ENCODE measurements at places on chromosomes 7 and 10.

DNA sequence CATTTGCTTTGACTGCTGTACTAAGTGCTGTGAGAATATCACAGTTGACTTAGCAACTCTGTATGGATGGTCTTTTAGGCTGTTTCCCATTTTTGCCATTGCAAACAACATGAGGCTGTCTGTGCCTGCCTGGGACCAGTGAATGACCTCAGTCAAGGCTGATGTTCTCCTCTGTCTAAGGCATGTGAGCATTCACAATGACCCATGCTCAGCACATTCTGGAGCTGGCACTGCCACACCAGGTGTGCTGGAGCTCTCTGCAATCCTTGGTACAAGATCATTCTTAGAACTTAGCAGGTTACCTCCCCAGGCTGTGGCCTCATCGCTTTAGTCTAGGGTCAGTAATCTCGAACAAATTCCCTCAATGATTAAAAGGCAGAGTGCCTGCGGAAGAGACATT lies 61.9 kb downstream of the SH3PXD2A start:
- DNase-seq: no peak

- peak; percentile 36 for DNase-seq
Measured at GRCh38 chr7:1939434-1940401, 269.6 kb downstream of the ELFN1 start.

- DNase-seq: no peak
Measured at GRCh38 chr7:128021366-128021765, 9.9 kb downstream of the LRRC4 start.

DNA sequence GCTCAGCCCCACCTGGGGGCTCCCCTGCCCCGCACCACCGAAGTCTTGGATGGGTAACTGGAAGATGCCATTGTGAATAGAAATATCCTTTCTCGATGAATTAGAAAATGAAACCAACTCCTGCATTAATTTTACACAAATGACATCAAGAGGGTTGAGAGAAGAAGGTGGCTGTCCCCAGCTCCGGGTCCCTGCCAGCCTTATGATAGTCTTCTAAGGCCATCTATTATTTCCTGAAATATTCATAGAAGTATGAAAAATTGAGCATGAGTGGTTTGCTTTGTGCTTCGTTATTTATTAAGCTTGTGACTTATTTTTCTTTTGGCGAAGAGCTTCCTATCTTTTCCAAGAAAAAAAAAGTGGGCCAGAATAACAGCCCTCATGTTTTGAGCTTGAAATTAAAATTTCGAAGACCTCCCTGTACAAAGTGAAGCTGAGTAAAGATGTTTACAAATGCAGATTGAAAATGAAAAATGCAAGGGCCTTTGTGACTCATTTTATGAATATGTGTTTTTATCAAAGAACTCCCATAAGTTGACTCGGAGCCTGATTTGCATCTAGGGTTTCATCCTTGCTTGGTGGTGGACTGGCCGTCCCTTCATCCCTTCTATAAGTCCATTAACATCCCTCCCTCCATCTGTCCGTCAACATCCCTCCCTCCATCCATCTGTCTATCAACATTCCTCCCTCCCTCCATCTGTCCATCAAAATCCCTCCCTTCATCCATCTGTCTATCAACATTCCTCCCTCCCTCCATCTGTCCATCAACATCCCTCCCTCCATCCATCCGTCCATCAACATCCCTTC lies 20.5 kb upstream of the CFAP46 start:
- no peak for DNase-seq

- DNase-seq: no peak
Measured at GRCh38 chr10:6098156-6098555, 9.3 kb downstream of the RBM17 start.

DNA sequence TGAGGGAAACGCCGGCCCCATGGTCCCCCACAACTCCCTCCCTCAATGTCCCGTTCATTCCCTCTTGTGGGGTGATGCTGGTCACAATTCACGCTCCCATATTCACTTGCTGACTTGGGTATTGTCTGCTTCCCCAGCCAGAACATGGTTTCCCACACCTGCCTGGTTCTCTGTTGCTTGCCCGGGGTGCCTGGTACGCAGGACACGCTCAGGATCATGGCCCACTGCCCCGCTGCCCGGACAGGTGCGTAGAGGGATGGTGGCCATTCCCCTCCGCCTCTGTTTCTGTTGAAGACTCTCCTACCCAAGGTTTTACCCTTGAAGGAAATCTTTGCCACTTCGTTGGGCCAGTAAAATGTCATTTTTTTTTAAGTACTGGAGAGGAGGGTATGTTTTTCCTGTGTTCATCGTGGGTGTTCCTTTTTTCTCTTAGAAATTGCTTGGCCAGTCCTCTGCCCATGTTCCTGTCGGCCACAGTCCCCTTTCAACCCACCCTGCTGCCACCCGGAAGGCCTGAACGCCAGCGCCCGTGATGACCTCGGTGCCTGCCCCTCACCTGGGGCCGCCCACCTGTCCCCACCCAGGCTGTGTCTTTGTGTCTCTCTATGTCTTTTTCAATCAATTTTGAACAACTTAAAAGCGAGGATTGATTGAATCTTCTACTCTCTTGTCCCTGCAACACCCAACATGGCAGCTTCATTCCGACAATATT lies 38.2 kb downstream of the FOXL3 start:
- no peak for DNase-seq

DNA sequence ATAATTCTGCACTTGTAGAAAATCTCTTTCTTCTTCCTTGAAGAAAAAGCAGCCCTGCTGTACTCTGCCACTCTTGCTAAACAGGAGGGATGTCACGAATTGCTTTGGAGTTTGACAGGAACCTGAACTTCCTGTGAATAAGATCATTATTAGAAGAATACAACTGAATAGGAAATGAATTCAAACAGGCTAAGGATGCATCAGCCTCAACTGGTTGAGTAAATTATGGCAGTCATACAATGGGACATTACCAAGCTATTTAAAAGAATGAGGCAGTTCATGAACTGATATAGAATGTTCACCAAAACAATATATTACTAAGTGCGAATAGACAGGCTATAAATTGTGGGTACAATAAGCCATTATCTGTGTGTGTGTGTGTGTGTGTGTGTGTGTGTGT lies 97.1 kb upstream of the DOCK1 start:
- no peak for DNase-seq

DNA sequence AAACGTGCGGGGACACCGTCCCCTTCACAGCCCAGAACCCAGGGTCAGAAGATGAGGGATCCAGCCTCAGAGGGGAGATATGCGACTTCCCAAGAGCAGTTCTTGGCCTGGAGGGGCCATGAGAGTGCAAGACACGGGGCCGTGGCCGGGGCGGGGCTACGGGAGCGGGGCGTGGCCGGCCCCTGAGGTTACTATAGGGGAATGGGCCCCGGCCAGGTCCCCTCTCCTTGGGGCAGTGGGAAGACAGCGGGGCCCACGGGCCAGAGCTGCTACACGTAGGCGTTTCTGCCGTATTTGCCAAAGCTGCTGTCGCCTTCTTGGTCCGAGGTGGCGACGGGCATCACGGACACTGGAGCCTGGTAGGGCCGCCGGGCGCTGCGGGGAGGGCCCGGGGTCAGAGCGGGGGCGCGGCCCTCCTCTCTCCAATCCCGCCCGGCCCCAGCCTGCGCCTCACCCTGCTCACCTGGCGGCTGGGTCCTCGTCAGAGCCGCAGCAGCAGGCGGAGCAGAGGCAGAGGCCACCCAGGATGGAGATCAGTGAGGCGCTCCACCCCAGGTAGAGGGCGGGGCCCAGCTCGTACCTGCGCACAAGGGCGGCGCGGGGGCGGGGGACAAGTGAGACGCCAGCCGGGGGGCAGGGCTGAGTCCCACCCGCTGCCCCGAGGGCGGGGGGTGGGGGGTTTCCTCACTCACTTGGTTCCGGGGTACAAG lies 5.3 kb downstream of the CLDN15 start:
- DNase-seq: no peak

DNA sequence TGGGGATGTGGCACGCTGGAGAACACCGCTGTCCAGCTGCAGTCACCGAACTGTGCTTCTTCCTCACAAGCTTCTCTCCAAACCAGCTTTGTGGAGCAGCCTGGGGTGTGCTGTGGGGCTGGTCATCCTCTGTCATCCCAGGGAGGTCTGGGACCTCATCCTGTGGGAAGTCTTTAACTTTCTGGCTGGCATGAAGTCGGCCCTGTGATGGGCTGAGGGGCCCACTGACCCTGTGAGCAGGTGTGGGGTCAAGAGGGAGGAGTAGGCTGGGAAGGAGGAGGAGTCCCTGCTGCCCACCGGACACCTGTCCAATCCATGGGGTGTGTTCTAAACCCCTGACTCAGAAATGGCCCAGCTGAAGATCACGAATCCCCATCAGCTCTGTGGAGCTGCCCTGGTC lies 136.2 kb upstream of the SHH start:
- no peak for DNase-seq

GRCh38 chr7:17855202-17855601 lies 85.1 kb downstream of the SNX13 start:
- DNase-seq: no peak

- no peak for DNase-seq
Measured at GRCh38 chr7:108911016-108911415, 341.3 kb downstream of the DNAJB9 start.

All from stimulated activated CD4-positive, alpha-beta T cell treated with anti-CD3 and anti-CD28 coated beads, Interleukin-4, amount 100 ng/mL, for 1 hour (primary cell).